T-helper 2 cell treated with Interferon-gamma antibody and Interleukin-4, amounts not matched to agents 100 ng/mL and 5 ng/mL, for 36 hours (primary cell): ENCODE measurements at places on chromosomes 2 and 18. TPM values are rescaled to one million over a fixed set of nuclear protein-coding genes. Genes with fewer than 3 reads are reported as not detected.

CYP1B1 gene
- 26.0 and 28.7 TPM in 2 replicates for total RNA-seq

SETBP1 gene
- 4.3 and 4.4 TPM in 2 replicates for total RNA-seq

BUB1 gene
- 107 and 114 TPM in 2 replicates for total RNA-seq

KCNF1 gene
- not detected in 2 replicates for total RNA-seq

ZBTB7C gene
- 0.11 and 0.16 TPM in 2 replicates for total RNA-seq

SLC25A52 gene
- total RNA-seq = 0.20 TPM in 1 of 2 replicates, not detected in the other

KCNG3 gene
- total RNA-seq = 0.05 TPM in 1 of 2 replicates, not detected in the other
